ENCODE measurements at places on chromosomes 3 and 15.

DNA sequence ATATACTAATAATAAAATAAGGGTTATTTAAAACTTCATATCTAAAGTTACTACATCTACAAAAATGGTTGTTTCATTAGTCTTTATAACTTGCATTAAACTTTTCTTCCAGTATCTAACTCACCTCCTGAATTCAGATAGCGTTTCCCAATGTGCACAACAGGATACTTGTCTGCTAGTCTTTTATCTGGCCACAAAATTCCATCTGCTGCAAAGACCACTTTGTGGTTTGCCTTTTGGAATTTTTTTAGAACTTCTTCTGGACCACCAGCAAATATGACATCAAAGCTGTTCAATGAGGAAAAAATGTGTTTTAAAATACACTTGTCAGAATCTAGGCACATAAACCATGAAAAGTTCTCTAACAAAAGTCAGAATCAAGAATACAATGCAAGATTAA is 50.8 kb downstream of the PLOD2 start:
- no peak for DNase-seq

DNA sequence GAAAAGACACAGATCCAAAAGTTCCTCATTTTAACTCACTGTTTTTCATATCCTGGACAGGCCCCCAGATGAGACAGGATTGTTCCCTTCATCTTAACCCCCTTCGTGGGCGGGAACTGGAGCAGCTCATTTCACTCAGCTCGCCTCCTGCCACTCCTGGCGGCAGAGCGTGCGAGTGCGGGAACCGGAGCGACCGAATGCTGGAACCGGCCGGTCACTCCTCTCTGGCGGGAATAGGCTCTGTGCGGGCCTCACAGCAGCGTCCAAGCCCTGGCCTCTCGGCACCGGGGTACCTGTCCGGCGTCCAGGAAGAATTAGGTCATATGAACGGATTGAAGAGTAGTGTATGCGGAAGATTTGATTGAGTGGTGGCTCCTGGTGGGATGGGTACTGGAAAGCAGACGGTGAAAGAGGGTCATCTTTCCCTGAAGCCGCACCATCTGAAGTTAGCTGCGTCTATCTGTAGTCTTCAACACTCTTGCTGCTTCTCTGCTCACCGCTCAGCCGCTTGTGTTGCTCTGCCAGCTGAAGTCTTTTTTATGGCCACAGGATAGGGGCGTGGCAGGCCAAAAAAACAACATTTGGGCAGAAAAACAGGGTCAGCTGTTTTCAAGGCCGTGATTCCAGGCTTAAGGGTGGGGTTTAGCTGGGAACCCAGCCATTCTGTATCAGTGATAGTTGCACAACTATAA is 42.3 kb upstream of the FXR1 start:
- no peak for DNase-seq

DNA sequence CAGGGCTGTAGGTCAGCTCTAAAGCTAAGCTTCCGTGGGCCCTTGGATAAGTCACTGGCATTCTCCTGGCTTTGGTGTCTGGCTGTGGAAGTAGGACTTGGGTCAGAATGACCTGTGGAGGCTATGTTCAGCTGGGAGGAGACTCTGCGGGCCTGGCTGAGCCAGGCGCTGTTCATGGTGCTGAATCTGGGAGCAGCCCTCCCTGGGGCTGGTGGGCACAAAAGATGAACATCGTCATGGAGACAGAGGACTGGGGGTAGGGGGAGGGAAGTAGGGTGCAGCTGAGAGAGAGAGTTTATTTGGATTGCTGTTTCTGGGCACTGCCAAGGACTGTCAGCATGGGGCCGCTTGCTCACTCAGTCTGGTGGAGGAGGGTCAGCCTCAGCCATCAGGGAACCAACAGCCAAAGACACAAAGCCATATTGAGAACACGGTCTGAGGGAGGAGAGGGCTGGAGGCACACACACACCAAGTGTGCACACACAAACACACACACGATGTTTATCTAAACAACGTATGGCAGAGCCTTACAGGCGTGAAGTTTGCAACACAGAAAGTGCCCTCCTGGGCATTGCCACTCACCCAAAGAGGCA is 120.7 kb upstream of the LINGO1 start:
- DNase-seq, result no peak

GRCh38 chr3:171286580-171287249 is 173.5 kb downstream of the TNIK start:
- DNase-seq, result no peak

- no peak for DNase-seq
Observed at GRCh38 chr3:7630351-7630911, 769.5 kb downstream of the GRM7 start.

DNA sequence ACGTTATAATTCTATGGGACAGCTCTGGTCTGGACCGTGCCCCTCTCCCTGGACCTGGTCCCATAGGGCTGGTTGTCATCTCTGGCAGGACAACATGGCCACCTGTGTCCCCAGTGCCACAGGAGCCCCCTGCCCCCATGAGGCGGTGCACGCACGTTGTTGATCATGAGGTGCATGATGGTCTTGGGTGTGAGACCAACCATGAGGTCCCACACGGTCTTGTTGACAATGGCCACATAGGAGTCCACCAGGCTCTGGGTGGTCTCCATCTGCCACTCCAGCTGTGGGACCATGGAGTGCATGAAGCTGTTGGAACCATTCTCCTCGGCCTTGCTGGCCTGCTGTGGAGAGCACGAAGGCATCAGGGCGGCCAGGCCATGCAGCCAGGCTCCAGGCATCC is 19.7 kb downstream of the GOLGA6D start:
- no peak for DNase-seq

- DNase-seq, result no peak
Observed at GRCh38 chr15:90679959-90680358, 37.2 kb upstream of the BLM start.

DNA sequence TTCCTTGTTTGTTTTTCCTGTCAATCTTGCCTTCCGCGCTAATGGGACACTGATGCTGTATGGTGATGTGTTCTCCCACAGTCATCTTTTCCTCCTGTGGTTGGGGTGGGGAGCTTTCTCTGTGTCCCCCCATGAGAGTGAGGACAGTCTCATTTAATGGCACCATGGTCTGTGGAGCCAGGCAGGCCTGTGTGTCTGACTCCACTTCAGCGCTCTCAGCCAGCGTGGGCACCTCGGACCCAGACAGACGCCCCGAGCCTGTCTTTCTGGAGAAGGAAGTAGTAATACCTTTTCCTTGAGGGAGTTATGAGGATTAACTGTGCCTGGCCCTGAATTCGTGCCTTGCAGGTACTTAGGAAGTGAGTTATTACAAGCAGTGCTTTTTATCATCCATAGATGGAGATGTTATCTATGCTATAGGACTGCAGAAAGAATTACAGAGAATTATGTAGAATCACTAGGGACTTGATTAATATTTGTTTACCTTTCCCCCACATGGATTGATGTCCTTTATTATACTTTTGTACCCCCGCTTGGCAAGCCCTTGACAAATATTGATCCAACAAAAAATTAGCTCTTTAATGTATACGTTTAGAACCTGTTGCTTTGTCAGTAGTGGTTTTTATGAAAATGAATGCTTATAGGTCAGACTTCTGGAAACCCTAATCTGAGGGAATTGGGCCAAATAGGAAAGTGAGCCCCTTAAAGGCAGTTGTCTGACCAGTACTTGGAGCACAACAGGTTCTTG is 152.4 kb downstream of the PGPEP1L start:
- DNase-seq, result no peak

GRCh38 chr3:170584585-170585007 is 1.3 kb downstream of the SLC7A14 start:
- no peak for DNase-seq

DNA sequence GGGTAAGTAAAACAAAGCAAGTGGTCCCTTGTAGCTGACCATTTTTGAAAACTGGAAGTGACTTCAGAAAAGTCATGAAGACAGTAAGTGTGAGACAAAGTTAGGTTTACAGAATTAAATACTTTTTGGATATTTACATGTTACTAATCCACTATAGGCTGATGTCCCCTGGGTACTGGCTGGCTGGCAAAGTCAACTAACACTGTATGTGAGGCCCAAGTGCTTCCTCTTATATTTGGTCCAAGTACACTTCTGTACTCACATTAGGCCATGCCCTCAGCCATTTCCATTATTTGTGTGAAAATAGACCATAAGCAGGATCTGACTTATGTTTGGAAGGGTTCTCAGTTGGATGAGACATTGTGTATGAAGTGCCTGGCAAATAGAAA is 5.5 kb upstream of the LEKR1 start:
- DNase-seq, result no peak

DNA sequence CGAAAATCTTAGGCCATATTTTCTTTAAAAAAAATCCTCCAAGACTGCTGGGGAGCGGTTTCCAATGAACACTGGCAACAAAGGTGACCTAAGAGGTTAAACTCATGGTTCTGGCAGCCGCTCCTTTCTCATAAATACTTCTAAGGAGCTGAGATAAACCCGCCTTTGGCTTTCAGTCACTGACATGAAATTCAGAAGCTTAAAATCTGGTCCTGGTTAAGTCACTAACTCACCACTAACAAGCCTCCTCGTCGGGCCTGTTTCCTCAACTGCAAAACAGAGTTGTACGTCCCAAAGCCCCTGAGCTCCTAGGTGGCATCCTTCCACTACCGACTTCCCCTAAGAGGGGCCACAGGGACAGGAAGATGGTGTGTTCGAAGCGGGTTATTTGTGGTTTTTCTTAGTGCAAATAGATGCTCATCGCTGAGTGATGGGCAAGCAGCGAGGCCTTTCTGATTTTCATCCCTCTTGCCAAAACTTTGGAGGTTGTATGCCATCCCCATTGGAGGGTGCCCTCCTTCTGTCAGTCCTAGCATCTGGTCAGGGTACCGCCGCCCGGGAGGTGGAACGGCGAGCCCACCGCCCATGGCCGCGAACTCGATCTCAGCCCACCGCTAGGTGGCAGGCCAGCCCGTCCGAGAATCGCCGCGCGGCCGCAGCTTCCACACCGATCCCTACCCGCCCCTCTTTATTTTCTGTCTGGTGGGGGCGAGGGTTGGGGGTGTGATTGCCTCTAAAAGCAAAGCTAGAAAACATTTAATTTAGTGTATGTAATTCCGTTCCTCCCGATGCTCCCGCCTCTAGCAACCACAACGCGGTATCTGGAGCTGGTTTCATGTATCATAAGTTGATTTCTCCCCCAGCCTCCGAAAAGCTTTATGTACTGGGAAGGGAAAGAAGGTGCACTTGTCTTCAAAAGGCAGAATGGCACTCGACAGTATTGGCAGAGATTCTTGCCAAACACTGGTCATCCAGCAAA is 4.6 kb downstream of the BCL6 start:
- DNase-seq, result peak; percentile 71

- peak; percentile 20 for DNase-seq
Observed at GRCh38 chr3:141575879-141576743, 89.3 kb downstream of the RASA2 start.

GRCh38 chr15:49248291-49248690 is 78.2 kb downstream of the GALK2 start:
- no peak for DNase-seq

- no peak for DNase-seq
Observed at GRCh38 chr3:3589715-3590130, 209.5 kb upstream of the LRRN1 start.

DNA sequence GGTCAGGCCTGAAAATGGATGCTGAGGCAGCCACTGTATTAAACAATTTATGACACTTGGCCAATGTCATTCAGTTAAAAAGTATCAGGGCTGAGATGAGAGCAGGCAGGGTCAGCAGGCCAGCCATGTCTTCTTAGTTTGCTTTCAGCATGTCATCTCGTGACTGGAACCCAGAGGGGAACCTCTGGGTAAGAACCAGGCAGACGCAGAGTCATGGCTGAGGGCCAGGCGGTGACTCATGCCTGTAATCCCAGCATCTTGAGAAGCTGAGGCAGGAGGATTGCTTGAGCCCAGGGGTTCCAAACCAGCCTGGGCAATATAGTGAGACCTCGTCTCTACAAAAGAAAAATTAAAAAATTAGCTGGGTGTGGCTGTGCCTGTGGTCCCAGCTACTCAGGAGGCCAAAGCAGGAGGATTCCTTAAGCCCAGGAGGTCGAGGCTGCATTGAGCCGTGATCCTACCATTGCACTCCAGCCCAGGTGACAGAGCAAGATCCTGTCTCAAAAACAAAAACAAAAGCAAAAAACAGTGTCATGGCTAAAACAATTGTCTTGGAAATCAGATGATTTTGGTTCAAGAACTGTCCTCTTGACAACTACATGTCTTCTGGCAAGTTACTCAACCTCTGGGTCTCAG is 11.7 kb downstream of the BCL2L10 start:
- DNase-seq, result peak; percentile 31

- DNase-seq, result no peak
Observed at GRCh38 chr15:69727121-69727924, 274.7 kb downstream of the RPLP1 start.

GRCh38 chr15:29183071-29183831 is 86.4 kb downstream of the NSMCE3 start:
- DNase-seq, result no peak

DNA sequence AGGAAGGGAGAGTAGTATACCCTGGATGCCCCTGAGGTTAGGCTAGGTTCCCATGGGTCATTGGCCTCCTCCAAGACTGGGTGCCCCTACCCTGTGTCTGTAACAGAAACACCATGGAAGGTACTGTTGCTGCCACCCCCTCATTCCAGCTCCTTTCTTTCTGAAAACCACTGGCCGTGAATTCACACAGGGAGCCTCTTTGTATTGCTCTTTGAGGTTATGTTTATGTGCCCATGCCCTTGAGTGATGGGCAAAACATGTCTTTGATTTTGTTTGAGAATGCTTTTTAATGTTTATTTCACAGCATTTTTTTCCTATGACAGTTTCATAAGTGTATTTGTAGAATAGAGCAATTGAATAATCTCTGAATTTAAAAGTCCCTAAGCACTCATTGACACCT is 79.7 kb downstream of the RARB start:
- DNase-seq, result no peak

DNA sequence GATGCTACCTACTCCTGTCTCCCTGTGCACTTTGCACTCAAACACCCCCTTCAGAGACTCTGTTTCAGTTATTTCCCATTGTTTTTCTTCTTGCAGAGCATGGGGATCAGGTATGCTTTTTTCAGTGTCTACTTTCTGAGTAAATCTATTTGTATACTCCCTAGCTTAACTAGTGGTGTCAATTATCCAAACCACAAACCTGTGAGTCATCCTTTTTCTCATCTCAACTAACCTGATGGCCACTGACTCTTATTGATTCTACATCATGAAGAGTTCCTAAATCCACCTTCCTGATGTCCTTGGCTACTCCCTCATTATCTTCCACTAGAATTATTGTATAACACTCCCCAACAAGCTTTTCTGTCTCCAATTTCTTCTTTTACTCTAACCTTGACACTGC is 68.0 kb downstream of the DIPK2A start:
- no peak for DNase-seq

GRCh38 chr15:72570059-72570458 is 84.4 kb upstream of the GOLGA6B start:
- no peak for DNase-seq

DNA sequence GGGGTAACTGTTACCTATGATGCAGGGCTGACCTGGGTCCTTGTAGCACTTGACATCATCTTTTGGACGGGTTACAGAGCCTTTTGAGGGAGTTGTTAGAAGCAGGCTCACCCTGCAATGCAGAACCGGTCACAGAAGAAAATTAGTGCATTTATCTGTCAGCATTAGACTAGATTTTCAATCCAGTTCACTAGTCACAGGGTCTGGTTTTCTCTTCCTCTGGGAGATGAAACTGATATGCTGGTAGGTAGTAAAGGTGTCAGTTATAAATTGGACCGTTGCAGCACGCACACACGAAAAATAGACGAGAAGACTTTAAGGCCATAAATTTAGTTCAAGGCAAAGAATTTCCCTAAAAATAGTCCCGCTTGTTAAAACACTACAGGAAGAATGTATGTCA is 532.3 kb upstream of the ATP11B start:
- DNase-seq, result no peak
